ENCODE measurements at places on chromosomes 16 and 17.

DNA sequence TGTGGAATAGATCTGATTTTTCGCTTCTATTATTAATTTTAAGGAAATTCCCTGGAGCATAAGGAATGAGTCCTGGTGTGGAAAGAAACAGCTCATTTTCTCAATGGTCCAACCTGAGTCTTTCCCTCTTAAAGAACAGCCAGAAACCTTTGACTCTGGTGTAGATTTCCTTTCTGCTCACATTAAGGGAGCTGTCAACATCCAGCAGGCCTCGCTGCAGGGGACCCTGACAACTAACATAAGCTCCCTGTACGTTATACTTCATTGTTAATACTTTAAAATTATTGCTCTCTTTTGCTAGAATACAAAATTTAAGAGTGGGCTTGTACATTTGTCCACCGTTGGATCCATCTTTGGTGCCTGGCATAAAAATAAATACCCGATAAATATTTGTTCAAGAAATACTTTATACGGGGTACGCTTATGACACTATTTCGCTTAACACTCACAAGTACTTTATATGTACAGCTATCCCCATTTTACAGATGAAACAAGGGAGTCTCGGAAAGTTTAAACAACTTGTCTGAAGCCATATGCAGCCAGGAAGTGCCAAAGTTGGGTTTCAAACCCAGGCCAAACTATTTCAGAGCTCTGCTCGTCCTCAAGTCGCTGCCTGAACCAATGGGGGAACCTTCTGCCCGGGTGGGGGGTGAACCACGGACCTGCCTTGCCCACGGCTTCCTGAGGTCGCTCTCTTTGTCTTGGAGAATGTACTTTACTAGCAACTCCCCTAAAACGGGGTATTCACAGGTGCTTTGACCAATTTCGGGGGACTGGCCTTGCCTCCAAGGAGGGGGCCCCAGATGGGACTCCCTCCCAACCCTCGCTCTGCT is 611 bp downstream of the SMARCE1 start:
- DNase-seq = peak; percentile 72

DNA sequence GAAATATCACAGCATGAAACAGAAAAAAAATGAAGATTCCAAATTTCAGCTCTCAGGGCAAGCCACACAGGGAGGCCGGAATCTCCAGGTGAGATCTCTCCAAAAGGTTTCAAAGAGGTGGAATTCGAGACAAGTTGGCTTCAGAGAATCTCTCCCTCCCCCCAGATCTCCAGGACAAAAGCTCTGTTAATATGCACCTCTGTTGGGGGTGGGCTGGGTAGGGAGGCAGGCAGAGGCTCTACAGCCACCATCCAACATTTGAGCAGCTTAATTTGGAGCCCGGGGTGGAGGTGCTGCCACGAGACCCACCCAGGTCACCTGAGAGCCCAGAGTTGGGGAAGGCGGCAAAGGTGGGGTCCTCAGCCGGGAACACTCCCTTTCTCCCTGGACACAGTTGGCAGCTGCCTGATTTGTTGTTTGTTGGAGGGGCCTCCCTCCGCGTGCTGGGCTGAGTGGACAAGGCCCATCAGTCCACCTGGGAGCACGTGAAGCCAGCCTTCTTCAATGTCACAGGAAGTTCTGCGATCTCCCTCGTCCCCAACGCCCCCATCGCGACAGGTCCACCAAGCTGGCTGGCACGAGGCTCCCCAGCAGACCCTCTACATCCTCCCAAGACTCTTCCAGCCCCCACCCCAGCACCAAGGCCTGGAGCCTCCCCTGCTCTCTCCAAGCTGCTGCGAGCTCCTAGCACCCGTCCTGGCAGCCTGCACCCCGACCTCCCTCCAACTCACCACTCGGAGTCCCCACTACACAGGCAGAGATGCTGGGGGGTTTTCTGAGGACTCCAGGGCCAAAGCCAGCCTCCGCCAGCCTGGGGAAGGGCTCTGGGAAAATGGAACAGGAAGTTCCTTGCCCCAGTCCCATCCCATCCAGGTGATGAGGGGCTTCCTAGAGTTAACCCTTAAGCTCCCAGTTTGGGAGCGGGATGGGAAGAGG is at the start of gene ZSCAN10:
ZSCAN10 (minus strand) TSS at position 836 of the 936 bp plus-strand sequence. CDS start 6,357 bp downstream, outside the sequence.
- DNase-seq = no peak

- DNase-seq = no peak
These were observed 47.2 kb upstream of the SKAP1 start for GRCh38 chr17:48477221-48477620.

- DNase-seq = no peak
These were observed 167.0 kb downstream of the MRM1 start for GRCh38 chr17:36768394-36768793.

DNA sequence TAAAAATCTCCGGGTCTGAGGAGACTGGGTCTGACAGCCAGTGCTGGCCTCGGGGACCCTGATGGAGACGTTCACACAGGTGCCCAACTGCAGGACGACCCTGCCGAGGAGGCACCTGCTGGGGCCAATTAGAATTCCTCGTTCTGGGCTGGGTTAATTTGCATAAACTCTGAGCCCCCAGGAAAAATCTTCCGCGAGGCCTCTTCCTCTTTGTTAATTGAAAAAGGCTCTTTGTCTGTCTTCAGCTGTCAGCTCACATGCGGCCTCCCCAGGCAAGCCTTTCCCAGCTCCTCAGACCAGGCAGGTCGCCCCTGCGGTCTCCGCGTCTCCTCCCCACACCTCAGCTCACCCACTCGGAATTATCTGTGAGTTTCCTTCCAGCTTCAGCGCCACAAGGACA is 400.2 kb downstream of the SEC14L1 start:
- no peak for DNase-seq

Data from NCI-H2171 treated with DMSO at 0.1 percent for 48 hours (cell line).